ENCODE measurements at places on chromosomes 5 and 9.

GRCh38 chr5:122421374-122422079 is 109.5 kb downstream of the SNCAIP start:
- no peak for DNase-seq

- no peak for DNase-seq
Observed at GRCh38 chr5:59864718-59865117, 28.8 kb downstream of the PDE4D start.

DNA sequence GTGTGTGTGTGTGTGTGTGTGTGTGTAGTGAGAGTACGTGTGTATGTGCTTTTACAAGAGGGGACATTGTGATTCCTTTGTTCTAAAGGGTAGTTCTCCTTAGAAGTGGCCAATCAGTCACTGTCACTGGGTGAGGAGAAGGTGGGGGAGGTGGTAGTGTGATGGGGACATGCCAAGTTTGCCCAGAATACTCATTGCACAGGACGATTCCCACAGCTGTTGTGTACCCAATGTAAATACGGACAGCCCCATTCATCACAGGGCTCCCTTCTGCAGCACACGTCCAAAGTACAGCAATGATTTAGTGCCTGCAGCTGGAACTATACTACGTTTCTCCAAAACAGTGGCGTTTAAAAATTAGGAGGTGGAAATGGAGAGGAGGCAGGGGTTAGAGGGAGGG is 287.8 kb downstream of the TLR4 start:
- DNase-seq = no peak

DNA sequence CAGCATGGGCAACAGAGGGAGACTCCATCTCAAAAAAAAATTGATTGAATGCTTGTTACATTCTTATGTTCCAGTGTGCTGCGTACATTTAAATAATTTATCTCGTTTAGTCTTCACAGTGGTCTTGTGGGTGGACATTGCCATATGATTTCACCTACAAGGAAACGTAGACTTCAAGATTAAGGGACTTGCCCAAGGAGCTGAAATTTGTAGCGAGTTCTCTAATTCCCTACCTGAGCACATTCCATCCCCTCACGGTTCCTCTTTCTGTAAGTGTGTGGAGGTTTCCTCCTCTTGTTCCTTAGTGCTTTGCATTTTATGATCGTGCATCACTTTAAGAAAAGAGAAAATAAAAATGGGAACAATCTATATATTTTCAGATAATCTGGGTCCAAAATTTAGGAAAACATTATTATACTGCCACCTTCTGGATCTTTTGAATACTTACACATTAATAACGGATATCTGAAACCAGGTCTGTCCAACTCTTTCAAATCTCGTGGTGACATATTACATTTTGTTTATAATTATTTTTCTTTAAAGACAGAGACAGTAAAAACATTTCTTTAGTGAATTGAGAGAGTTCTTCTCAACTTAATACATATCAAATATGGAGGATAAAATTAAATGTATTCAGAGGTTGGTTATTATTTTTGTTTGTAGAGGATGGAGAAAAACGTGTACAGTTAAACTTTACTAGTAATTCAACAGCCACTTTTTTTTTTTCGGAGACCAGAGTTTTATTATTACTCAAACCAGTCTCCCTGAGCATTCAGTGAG is 29.9 kb upstream of the C7 start:
- peak; percentile 7 for DNase-seq

GRCh38 chr5:1526190-1526631 is 2.5 kb upstream of the LPCAT1 start:
- no peak for DNase-seq

- DNase-seq = no peak
Observed at GRCh38 chr5:177362610-177363507, 5.1 kb downstream of the RGS14 start.

GRCh38 chr9:2267181-2267745 is 252.1 kb downstream of the SMARCA2 start:
- no peak for DNase-seq

- no peak for DNase-seq
Observed at GRCh38 chr5:1662559-1663085, 137.0 kb downstream of the MRPL36 start.

DNA sequence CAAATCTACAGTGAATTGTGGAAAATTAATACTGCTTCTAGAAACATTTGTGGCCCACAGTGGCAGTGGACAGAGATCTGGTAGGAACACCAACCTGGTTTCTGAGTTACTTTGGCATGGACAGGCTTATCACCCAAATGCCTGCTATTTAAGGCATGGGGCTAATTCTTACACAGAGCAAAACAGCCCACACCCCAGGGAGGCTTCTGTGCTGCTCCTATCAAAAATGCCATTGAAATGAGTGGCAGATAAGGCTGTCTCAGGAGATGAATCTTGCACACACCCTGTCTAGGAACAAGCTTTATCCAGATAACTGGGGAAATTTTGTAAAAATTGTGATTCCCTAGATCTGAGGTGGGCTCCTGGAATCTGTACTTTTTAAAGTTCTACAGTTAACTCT is 307.1 kb downstream of the TLE1 start:
- DNase-seq = no peak

DNA sequence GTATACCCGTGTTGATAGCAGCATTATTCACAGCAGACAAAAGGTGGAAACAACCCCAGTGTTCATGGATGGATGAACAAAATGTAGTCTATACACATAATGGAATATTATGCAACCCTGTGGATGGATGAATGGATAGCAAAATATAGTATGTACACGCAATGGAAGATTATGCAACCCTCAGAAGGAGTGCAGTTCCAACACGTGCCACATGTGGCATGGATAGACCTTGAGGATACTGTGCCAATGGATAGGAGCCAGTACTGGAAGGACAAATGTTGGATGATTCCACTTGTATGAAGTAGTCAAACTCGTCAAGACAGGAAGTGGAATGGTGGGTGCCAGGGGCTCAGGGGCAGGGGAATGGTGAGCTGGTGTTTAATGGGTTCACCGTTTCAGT is 44.9 kb downstream of the PLEKHG4B start:
- DNase-seq = no peak

Data from SIG-M5 (cell line).